ENCODE measurements at places on chromosomes 11 and 22.

GRCh38 chr22:42334875-42335512 is 64.5 kb upstream of the TCF20 start:
- no peak for DNase-seq

- DNase-seq = no peak
Measured at GRCh38 chr11:31690041-31690440, 121.1 kb downstream of the PAX6 start.

DNA sequence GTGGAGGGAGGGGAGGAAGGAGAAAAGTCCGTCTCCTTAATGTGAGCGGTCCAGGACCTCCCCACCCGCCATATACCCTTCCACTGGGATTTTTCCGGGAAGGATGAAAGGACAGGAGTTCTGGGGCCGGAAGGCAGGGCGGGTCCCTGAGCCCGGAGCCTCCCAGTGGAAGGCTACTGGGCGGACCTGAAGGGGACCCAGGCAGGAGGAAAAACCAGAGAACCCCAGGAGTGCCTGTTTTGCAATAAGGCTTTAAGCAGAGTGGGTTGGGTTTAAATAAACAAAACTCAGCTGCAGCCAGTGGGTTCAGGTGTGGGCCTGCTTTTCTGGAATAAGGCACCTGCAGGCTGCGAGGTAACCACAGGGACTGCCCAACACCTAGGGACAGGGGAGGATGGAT is 1.7 kb upstream of the CELSR1 start:
- no peak for DNase-seq

DNA sequence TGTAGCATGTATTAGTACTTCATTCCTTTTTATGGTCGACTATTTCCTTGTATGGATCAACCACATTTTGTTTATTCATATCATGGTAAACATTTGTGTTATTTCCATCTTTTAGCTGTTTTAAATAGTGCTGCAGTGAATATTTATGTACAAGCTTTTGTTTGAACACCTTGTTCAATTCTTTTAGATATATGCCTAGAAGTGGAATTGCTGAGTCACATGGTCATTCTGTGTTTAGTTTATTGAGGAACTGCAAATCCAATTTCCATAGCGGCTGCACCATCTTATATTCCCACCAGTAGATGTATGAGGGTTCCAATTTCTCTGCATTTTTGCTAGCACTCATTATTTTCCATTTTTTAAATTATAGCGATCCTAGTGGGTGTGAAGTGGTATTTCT is 61.5 kb upstream of the GRK2 start:
- DNase-seq = no peak

DNA sequence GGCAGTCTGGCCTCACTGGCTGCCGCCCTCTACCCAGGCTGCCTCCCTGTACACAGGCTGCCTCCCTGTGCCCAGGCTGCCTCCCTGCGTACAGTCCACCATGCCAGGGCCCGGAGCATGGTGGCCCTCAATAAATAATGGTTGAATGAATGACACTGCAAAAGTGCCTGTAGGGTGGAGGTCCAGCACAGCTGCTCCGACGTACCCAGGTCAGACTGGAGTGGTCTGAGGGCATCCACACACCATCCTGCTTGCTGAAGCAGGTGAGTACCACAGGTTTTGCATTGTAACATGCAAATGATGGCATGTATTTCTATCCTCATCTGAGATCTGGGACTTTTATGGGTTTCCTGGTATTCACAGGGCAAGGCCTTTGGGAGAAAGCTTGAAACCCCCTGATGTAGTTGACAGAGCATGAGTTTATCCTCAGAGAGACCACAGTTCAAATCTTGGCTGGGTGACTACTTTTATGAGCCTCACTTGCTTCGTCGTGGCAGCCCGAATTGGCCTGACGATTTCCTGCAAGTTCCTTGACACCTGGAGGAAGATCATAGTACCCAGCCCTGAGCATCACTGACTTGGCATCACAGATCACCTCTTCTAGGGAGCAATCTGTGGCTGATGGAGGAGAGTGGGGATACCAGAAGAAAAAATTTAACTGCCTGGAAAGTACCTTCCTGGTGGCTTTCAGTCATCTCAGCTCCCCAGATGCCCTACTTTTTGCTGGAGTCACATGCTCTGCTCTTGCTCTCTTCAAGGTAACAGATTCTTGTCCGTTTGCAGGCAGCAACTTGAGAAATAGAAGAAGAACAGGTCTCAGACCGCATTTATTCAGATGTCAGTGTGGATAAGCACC is 16.0 kb upstream of the CYB5R3 start:
- no peak for DNase-seq
